ENCODE measurements at places on chromosomes 4 and X.

- no peak for DNase-seq
Measured at GRCh38 chr4:6330384-6330767, 60.7 kb downstream of the WFS1 start.

DNA sequence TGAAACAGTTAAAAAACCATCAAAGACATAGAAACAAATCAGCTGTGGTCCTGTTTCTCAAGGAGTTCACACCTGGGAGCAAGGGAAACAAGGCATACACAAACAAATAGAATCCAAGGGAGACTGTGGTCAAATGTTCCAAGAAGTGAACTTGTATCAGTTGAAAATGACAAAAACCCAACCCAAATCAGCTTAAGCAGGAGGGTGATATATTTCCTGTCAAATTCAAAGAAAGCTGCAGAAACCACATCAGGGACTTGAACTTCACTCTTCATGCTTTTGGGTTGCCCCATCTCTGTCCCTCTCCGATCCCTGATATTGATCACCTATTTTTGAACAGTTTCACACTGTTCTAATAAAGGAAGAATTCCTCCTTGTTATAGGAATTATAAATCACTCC, 148.6 kb upstream of the FMR1 start:
- DNase-seq: no peak

DNA sequence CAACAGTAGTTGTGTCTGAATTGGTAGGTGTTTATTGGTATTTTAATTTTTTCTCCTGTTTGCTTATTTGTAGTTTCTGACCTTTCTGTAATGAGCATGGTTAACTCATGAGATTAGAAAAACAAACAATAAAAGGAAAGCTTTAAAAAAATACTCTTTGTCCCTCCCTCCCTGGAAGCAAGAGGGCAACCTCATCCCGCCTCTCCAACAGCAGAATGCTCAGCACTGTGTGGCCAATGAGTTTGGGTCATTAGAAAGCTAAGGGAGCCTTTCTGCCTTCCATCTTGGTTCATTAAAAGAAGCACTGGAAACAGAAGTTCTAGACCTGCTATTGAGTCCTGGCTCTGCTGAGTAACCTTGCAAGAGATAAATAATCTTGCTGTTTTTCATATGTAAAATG, 33.9 kb downstream of the TRPC5 start:
- no peak for DNase-seq

DNA sequence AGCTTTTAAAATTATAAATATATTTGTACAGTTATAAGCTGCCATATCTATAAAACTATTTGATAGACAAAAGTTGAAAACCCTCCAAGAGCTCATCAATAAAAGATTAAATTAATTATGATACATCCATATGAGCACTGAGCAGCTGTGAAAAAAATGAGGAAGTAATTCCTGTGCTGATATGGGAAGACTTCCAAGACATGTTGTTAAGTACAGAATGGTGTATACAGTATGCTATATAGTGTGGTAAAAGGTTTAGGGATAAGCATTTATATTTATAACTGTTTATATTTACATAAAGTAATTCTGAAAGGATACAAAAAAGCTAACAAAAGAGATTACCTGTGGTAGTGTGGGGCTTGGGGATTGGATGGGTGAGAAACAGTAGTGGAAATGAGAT, 92.8 kb upstream of the BMP2K start:
- DNase-seq: peak; percentile 49

- DNase-seq: no peak
Measured at GRCh38 chr4:13992041-13992440, 364.5 kb upstream of the BOD1L1 start.

Measured in Kasumi-1 (cell line).